ENCODE measurements at places on chromosomes 6 and 20.

GRCh38 chr6:53033764-53034163 lies 31.4 kb upstream of the FBXO9 start:
- no peak for DNase-seq

DNA sequence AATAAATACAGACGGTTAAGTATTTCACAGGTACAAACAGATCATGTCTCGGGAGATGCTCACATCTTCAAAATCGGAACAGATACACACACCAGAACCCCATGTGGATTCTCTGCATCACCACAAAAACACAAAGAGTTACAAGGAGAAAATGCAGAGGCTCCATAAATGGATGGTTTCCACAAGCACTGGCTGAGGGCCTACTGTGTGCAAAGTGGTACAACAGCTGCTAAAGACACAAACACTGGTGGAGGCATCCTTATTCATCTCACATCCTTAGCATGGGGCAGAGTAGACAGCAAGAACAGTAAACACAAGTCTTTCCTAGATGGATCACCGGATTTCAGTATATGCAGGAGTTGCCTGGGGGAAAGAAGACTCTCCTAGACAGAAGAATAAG lies 88.8 kb downstream of the DTNBP1 start:
- no peak for DNase-seq

DNA sequence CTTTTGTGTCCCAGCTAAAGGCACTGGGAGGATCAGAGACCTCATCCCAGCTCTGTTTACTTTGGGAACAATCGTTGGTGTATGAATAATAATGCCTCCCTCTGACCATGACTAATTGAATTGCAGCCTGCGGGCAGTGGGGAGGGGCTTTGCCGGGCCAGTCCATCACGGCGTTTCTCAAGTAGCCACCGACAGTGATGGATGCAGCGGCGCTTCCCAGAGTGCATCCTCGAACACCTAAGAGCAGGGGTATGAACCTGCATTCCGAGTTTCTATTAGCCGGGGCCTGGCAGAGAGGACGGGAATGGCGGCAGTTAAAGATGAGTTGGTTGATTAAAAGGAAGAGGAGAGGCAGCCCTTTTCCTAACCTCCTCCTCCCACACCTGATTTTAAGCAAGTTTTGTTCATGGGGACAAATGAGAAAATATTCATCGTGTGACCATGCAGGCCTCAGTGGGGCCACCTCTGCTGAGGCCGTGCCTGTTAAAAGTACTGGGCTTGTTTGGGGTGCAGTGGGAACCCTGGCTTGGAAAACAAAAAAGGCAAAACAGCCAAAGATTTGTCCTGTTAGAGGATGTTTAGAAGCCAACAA lies 154.1 kb downstream of the FOXA2 start:
- DNase-seq, result no peak

DNA sequence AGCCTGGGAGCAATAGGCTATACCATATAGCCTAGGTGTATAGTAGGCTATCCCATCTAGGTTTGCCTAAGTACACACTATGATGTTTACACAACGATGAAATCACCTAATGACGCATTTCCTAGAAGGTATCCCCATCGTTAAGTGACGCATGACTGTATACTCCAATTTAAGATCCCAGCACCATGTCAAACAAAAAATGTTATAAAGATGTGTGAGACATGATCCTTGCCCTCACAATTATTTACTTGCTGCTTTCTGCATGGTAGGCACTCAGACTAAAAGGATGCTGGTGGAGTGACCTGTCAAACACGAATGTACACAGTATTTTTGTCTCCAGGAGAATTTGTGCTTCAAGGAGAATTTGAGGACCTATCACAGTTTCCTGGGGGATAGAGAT lies 32.3 kb downstream of the SNAP25 start:
- DNase-seq, result no peak

DNA sequence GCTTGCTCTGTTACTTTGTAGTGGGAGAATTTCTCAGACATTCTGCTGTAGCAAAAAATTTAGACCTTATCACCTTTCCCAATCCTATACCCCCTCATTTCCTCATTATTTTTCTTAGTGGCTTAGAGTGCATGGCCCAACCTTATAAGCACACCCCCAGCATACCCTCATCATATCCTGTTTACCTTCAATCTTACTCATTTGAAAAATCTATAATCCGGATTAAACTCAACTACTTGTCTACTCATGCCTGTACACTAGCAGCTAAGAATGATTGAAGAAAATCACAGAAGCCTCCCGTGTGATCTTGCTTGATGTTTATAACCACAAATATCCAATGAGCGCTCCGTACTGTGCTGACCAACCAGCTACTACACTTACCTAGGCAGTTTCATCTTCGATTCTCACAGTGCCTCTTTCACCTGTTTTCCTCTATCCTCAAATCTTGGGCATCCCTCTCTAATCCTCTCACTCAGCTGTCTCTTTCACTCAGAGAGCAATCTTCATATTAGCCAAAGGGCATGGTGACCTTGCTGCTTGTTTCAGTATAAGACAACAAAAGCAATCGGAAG lies 36.6 kb downstream of the AIG1 start:
- no peak for DNase-seq

GRCh38 chr6:81895511-81896185 lies 143.2 kb upstream of the TENT5A start:
- DNase-seq, result no peak

GRCh38 chr6:44255871-44256774 lies 1.2 kb downstream of the SLC35B2 start:
- DNase-seq, result no peak

- DNase-seq, result no peak
These were observed 25.2 kb downstream of the TBX18 start for GRCh38 chr6:84738996-84739865.

GRCh38 chr20:34075647-34076046 lies 36.4 kb downstream of the EIF2S2 start:
- DNase-seq, result no peak

DNA sequence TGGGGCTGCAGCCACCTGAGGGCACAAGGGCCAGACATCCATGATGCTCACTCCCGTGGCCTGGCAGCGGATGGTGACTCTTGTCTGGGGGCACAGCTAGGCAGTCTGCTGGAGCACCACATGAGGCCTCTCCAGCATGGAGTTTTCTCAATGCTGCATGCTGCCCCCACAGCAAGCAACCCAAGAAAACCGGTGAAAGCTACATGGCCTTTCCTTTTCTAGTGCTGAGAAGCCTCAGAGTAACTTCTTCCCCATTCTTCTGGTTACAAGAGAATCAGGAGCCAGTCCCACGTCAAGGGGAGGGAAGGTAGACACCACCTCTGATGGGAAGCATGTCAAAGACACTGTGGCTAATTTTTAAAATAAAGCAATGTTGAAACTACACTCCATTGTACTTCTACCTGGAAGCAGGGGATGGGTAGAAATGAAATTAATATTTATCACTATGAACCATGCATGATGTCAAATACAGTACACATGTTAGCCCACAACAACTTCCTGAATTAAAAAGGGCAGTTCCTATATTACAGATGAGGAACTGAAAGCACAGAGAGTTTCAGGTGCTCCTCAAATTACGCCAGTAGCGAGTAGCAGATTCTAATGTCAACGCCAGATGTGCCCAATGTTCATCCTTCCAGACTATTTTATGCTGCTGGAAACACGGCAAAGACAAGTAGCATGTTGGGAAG lies 101.5 kb downstream of the LAMP5 start:
- no peak for DNase-seq

- no peak for DNase-seq
These were observed 18.2 kb upstream of the GSTA1 start for GRCh38 chr6:52821842-52822241.

- DNase-seq, result no peak
These were observed 59.6 kb upstream of the PHIP start for GRCh38 chr6:79137671-79138070.

GRCh38 chr6:44723439-44724197 lies 336.1 kb downstream of the CDC5L start:
- DNase-seq, result no peak

- no peak for DNase-seq
These were observed 90.0 kb upstream of the AKAP12 start for GRCh38 chr6:151149793-151150192.

GRCh38 chr20:5189917-5190316 lies 63.1 kb downstream of the CDS2 start:
- no peak for DNase-seq

- DNase-seq, result no peak
These were observed 19.5 kb downstream of the CCDC167 start for GRCh38 chr6:37480118-37480736.

GRCh38 chr20:38609815-38610214 lies 8.2 kb downstream of the ARHGAP40 start:
- DNase-seq, result no peak

GRCh38 chr20:3237011-3237957 lies 1.7 kb downstream of the SLC4A11 start:
- DNase-seq, result no peak

DNA sequence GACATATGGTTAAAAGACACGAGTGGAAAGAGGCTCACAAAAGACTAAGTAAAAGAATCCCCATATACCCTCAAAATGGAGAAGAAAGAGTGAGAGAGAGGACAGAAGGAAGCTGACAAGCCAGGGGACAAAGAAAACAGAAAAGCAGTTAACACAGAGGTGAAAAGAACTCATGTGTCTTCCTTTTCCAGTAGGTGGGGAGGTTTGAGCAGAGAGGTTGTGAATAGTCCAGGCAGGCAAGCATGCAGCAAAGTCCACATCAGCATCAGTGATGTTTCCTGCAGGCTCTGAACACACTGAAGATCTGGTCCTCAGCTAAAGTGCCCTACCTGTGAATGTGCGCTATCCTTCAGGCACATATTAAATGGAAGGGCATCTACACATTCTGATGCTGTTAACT lies 196.5 kb upstream of the IRAK1BP1 start:
- DNase-seq, result no peak

GRCh38 chr6:157226761-157227160 lies 96.6 kb downstream of the TMEM242 start:
- DNase-seq, result no peak

DNA sequence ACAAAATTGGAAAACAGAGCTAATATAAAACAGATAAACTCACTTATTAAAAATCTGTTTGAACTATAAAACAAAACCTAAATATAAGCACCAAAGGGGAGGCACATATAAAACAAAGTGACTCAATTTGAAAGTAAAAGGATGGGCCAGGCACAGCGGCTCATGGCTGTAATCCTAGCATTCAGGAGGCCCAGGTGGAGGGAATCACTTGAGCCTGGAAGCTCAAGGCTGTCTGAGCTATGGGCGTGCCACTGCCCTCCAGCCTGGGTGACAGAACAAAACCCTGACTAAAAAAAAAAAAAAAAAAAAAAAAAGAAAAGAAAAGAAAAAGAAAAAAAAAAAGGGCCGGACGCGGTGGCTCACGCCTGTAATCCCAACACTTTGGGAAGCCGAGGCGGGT lies 31.1 kb upstream of the SMAP1 start:
- DNase-seq, result no peak

GRCh38 chr6:21228876-21229460 lies 364.6 kb upstream of the SOX4 start:
- DNase-seq, result no peak
